ENCODE measurements at places on chromosomes 3 and 15.

DNA sequence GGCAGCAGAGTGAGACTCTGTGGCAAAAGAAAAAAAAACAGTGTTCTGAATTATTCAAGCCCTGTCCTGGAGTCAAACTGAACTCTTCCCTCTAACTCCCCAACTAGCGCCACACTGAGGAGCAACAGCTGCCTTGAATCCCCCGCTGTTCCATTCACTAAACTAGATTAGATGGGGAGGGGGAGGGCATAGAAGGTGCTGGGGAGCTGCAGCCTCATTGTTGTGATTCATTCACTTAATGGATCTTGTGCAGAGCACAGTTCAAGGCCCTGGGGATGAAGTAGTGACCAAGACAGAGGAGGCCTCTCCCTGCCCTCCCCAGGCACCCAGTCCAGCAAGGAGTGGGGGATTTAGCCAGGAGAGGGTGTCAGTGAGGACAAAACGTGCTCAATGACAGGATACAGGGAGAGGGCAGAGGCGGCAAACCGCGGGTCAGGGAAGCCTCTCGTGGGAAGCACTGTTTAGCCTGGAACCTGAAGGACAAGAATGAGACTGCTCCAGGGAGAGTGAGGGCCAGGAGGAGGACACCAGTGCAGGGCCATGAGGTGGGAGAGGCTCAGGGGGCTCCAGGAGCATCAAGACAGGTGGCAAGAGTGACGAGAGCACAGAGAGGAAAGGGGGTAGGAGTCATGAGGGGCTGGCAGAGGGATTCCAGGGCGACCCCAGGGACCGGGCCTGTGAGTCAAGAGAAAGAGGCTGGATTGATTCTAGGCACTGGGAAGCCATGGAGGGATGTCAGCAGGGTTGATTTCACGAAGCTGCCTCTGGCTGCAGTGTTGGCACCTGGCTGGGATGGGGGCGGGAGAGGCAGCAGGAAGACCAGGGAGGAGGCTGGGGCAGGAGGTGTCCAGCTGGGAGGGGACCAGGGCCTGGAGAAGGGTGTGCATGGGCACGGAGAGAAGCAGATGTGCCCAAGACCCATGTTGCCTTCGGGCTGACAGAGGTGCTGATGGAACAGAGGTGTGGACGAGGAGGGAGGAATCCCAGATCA, 31.4 kb downstream of the ALS2CL start:
- no peak for DNase-seq

- no peak for DNase-seq
These were observed 588.8 kb upstream of the BCHE start for GRCh38 chr3:166425900-166426611.

DNA sequence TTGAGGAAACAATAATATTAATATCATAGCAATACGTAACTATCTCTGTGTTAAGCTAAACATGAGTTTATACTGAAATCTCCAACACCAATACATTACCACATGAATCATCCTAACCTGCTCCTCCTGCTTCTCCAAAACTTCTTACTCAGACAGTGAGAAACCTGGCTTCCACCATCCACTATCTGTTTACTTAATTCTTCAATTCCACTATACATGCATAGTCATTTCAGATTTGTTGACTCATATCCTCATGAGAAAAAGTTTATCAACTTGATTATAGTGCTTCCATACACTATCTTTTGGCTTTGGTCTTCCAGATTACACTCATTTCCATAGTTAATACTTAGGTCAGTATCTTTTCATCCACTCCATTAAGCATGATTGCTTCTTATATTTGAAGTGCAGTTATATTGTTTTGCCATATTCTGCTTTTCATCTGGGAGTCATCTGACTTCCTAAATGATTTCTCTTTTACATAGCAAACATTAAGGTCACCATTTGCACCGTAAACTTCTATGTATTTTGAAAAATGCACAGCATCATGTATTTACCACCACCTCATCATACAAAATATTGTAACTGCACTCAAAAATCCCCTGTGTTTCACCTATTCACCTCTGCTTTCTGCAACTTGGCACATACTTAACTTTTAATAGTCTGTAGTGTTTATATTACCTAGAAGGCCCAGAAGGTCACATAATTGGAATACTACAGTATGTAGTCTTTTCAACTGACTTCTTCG, 970.6 kb downstream of the DIPK2A start:
- DNase-seq: no peak

DNA sequence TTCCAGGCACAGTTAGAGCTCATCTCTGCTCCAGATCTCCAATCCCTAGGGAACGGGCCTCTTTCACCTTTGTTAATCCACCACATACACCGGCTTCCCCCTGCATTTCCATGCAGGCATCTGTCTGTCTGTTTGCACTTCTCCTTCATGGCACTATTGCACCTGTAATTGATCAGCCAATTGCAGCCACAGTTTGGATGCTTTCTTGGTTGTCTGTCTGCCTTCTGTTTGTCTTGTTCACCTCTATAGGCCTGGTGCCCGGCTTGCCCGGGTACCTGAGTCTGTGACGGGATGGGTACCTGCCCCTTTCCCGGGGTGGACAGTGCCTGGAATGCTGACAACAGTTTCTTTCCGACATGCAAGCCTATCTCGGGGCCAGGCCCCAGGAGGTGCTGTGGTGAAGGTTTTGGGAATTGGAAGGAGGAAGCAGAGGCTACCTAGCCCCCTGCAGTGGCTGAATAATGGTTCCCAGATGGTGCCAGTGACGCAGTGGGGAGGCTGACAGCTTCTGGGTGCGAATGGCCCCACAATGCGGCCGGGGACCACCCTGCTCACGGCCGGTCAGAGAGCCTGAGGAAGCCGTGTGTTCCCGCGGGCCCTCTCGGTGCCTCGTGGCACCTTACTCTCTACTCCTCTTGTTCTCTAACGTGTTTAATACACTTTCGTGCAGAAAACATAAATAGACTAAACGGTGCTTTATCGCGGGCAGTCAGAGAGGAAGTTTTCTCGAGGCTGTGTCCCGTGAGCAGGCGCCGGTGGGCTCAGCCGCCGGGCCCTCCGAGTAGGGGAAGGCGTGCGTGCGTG, 31.3 kb upstream of the RAB6B start:
- no peak for DNase-seq

DNA sequence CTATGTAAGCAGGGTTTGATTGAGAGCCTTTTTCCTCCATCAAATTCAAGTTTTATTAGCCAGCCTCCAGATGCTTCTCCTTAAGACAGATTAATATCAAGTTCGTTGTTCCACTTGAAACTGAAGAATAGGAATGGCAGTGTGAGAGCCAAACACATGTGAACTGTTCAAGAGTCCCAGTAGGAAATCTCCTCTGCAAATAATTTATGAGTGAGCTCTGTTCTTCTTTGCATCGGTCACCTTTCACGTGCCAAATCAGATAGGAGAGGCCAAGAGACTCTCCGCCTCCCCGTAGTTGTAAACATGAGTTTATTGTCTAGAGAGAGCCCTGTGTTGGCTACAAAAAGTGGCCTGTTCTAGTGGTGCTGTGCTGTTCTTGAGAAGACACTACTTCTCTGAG, 372.1 kb upstream of the NR2F2 start:
- no peak for DNase-seq

DNA sequence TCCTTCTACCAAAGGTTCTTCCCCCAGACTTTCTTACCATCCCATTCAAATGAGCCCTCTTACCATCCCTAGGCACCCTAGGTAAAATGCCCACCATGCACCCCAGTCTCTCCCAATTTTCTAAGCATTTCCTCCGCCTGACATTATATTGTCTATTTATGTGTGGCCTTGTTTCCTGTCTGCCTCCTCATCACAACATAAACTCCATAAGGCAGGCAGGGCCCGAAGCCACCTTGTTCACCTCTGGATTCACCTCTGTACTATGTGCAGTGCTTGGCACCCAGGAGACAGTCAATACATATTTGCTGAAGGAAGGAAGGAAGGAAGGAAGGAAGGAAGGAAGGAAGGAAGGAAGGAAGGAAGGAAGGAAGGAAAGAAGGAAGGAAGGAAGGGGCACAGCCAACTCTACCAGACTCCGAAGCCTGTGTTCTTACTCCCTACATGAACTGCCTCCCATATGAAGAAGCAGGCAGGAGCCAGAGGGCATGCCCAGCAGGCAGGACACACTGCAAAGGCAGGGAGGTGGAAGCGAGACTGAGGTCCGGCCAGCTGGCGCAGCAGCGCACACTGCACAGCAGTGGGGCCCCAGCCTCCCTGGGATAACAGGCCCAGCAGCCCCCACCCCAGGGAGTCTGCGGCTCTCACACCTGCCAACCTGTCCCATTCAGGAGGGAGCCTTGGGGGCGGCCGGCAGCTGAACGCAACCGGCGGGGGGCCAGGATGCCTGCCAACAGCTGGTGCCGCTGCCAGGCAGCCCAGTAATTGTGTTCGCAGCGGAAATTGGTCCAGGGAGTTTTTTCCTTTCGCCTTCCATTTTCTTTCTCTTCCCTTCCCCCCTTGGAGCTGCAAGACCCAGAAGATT, 106.0 kb upstream of the LINGO1 start:
- no peak for DNase-seq

DNA sequence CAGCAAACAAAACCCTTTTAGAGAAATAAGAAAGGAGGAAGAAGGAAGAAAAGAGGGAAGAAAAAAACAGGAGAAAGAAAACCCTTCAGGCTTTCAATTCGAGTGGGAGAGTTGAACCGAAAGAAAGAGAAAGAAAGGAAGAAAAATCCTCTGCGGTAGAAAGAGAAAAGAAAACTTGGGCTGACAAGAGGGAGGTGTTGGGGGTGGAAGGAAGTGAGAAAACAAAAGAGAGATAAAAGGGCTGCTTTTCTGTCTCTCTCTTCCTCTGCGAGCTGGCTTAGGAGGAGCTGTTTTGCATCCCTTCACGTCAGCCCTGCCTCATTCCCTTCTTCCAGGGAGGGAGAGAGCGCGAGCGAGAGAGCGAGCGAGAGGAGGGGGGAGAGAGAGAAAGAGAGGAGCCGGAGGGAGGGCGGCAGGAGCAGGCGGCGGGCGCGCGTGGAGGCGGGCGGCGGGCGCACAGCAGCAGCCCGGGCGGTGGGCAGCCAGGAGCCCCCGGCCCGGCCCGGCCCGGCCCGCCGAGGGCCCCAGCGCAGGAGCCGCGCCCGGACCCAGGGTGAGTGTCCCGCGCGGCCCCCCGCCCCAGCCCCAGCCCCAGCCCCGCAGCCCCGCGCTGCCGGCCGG, at the start of gene ZNF710:
Gene ZNF710 (plus strand): TSS at position 263 of the 621 bp plus-strand sequence. CDS start 65,814 bp downstream, outside the sequence.
- DNase-seq: no peak

- no peak for DNase-seq
These were observed 752.0 kb upstream of the GRM7 start for GRCh38 chr3:6108957-6109356.

GRCh38 chr3:76345878-76346277, 560.5 kb upstream of the ZNF717 start:
- DNase-seq: no peak

GRCh38 chr15:78392430-78392829, 45.6 kb upstream of the IREB2 start:
- DNase-seq: no peak

- DNase-seq: no peak
These were observed 5.6 kb upstream of the MECOM start for GRCh38 chr3:169668957-169669741.

DNA sequence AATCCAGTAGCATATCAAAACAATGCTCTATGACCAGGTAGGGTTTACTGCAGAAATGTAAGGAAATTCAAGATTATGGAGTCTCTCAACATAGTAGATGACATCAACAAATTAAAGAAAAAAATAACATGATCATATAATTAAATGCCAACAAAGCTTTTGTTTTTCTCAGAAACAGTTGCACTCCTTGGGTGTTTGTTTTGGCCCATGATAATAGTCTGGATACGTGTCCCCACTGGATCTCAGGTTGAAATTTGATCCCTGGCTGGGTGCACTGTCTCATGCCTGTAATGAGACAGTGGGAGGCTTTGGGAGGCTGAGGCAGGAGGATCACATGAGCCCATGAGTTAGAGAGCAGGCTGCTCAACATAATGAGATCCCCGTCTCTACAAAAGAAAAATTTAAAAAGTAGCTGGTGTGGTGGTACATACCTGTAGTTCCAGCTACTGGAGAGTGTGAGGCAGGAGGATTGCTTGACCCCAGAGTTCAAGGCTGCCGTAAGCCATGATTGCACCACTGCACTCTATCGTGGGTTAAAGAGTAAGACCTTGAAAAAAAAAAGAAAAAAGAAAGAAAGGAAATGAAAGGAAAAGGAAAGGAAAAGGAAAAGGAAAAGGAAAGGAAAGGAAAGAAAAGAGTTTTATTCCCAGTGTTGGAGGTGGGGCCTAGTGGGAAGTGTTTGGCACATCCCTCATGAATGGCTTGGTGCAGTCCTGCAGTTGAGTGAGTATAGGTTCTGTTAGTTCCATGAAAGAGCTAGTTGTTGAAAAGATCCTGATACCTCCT, 53.3 kb upstream of the FOXB1 start:
- no peak for DNase-seq

- DNase-seq: no peak
These were observed 104.1 kb downstream of the STT3B start for GRCh38 chr3:31636694-31637442.

DNA sequence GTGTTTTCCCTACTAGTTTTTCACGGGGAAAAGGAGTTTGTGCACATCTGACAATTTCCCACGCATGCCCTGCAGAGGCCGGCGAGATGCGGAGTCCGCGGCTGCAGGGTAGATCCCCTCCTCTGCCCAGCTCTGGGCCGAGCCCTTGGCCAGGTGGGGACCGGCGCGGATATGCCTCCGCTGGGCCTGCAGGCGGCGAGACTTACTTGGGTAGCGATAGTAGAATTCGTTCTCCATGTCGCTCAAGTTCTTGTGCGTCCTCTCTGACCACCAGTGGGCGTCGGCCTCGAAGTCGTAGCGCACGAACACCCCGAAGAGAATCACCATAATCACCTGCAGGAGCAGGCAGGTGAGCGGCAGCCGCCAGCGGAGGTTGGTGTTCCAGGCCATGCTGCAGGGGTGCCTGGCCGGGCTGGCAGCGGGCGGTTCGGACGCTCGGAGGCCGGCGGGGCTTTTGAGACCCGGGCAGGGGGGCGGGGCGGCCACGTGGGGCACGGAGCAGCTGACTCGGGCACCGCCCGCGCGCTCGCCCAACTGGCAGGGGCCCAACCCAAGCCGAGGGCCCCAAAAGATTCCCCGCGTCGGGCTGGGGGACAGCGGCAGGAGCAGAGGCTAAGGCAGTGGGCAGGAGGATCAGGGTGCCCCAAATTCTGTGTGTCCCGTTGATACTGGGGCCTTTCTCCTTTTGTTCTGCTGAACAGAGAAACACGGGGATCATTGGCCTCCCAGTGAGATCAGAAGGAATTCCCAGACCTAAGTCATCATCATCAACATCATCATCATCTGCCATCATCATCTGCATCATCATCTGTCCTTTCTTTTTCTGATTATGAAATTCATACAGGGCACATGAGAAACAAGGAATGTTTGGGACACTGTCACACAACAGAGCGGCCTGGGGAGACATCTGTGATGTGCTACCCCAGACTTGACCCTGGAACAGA, at the start of gene RHCG:
Gene RHCG (minus strand): TSS at position 429 of the 944 bp plus-strand sequence. CDS start 39 bp downstream, at position 390.
- no peak for DNase-seq

DNA sequence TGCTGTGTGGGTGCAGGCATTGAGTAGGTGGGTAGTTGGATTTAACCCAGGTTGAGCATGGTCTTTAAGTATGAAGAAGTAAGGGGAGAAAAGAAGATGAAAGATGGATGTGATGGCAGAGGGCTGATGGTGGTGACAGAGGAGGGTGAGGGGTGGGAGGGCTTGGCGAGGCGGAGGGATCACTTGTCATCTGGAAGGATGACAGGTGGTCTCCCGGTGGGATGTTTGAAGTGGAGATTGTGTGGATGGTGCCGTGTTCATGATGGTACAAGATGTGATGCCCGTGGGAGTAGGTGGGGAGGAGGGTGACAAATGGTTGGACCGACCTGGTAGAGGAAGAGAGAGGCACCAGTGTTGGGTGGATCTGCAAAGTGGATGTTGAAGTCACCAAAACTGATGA, 208.8 kb downstream of the RPLP1 start:
- no peak for DNase-seq

- DNase-seq: no peak
These were observed 256.4 kb upstream of the TPM1 start for GRCh38 chr15:62785881-62786828.

GRCh38 chr15:74781431-74782258, at the start of gene CSK:
Gene CSK (plus strand): TSS chr15:74782080. CDS start chr15:74798298, 16,218 bp downstream.
- DNase-seq: no peak

All from stimulated activated CD8-positive, alpha-beta memory T cell treated with anti-CD3 and anti-CD28 coated beads, Interleukin-4, amount 100 ng/mL, for 4 hours (primary cell).